ENCODE measurements at places on chromosomes 12 and 14.

GRCh38 chr12:45663455-45663854 is 66.1 kb upstream of the ARID2 start:
- no peak for DNase-seq

GRCh38 chr14:21191261-21191808 is 35.5 kb upstream of the OR5AU1 start:
- no peak for DNase-seq

DNA sequence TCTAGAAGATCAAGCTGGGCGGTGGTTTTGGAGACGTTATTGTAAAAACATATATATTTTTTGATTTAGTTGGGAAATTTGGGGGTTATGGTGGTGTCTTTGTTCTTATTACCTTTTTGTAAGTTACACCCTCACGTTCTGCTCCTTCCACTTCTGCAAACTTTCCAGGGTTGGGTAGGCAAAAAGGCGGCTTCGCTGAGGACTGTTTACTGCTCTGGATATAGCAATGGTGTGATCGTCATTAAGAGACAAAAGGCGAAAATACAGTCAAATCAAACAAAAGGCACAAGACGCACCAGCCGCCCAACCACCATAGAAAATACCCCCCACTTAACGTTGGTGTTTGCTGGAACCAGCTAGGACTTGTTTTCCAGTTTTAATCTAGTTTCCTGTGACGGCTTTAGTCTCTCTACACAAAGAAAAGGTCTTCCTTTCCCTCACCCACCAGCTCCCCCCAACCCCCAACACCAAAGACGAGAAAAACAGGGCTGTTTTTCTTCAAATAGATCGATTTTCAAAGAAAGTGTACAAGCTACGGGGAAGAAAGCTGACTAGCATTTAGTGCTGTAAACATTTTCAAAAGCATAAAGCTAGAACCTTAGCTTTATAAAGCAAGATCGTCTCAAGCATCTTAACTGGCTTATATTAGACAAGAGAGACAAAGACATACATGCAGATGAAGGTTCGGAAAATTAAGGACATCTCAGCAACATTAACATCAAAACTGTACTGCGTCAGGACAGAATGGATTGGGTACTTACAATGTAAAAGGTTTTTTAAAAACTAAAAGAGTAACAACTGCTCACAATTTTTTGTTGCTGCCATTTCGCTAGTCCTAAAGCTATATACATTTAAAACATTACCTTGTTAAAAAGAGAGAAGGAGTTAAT is 2.0 kb upstream of the SETD1B start:
- no peak for DNase-seq

- no peak for DNase-seq
These were observed 22.7 kb downstream of the WIF1 start for GRCh38 chr12:65098364-65098763.

DNA sequence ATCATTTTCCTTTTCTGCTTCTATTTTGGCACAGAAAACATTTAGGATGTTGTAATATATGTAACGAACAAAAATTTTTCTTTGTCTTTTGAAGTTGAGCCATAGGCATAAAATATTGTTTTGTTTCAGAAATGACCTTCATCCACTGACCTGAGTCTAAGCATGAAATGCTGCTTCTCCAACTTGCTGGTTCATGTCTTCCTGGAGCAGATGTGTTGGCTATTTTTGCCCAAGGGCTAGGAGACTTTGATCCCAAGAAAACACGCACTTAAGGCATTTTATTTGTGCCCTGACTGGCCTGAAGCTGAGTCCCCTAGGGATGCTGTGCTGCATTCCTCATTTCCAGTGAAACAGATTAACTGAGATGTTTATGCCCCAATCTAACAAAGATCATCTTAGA is 27.2 kb upstream of the ALG10B start:
- DNase-seq = no peak

DNA sequence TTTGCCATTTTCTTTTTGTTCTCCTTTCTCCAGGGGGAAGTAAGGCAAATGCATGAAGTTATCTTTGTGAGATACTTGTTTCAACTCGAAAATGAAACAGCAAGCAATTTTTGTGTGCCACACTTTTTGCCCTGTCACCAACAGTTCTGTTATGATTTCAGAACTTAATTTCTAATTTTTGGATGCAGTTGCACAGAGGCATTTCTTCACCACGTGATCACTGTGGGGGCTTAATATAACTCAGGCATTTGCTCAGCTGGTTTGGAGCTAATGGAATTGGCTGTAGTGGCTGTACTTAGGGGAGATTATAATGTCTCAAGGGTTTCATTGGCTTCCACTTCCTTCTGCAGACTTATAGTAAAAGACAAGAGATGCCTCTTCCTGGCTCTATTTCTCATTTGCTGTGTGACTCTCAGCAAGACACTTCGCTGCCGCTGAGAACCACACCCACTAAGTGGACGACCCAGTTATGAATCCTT is 452.4 kb downstream of the RAD51B start:
- DNase-seq = no peak

GRCh38 chr14:68891851-68892660 is 87.0 kb downstream of the ACTN1 start:
- DNase-seq = no peak

GRCh38 chr14:93702946-93703345 is 85.3 kb downstream of the PRIMA1 start:
- no peak for DNase-seq

GRCh38 chr12:92424338-92424737 is 278.5 kb upstream of the PLEKHG7 start:
- DNase-seq = no peak
